AG09309 (cell line): ENCODE measurements at places on chromosomes 1 and 21.

GRCh38 chr1:29752141-29752540, 515.8 kb downstream of the PTPRU start:
- no peak for DNase-seq

DNA sequence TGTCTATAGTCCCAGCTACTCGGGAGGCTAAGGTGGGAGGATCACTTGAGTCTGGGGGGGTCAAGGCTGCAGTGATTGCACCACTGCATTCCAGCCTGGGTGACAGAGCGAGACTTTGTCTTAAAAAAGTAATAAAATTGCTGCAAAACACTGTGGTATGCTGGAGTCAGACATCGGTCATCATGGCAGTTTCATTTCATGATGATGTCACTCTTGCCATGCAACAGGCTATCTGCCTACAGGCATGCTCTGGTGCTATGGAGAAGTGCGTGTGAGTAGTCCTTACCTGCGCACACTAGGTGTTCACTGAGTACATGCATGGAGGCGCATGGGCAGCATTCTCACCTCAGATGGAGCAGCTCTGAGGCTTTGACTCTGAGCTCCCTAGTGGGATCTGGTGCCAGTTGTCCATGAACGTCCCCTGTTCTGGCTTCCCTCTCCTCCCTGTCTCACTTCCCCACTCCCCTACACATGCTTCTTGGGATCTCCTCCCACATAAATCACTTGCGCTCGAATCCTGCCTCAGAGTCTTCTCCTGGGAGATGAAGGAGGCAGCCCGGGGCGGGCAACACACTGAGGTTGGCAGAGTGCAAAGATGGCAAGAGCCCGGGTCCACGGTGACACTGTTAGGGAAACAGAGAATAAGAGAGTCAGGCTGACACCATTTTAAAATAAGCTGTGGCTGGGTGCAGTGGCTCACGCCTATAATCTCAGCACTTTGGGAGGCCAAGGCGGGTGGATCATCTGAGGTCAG, 10.4 kb upstream of the CELA3B start:
- peak; percentile 49 for DNase-seq

DNA sequence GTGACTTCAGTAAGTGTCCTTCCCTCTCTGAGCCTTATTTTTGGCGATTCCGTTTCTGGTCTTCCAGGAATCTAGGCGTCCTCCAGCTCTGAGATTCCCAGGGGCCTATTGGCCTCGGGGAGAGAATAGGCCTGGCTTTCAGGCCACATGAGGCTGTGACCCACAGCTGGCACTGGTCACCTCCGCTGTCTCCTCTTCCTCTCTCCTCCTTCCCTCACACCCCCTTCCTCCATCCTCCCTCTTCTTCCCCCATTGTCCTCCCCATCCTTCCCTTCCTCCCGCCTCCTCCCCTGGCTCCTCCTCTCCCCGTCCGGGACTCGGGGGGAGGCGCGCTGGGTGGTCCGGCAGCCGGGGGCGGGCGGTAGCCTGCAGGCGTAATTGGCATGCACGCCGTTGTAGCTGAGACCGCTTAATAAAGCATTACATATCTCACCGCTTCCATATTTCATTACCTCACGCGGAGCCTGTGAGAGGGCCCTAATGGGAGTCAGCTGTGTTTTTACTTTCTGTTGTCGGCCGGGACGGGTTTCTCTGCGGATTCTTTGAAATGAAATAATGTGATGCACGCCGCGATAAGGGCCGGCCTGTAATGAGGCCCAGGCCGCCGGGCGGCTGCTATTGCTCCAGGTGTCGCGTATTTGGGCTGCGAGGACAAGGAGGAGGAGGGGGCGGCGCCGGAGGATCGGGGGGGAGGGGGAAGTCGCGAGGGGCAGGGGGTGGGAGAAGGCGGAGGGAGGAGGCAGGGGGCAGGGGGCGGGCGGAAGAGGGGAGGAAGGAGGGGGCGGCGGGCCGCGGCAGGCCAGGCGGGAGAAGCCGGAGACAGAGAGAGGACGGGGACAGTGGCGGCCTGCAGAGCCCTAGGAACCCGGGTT, 95.3 kb downstream of the FOXD2 start:
- DNase-seq: peak; percentile 14

GRCh38 chr1:240074908-240075307, 16.8 kb upstream of the FMN2 start:
- no peak for DNase-seq

DNA sequence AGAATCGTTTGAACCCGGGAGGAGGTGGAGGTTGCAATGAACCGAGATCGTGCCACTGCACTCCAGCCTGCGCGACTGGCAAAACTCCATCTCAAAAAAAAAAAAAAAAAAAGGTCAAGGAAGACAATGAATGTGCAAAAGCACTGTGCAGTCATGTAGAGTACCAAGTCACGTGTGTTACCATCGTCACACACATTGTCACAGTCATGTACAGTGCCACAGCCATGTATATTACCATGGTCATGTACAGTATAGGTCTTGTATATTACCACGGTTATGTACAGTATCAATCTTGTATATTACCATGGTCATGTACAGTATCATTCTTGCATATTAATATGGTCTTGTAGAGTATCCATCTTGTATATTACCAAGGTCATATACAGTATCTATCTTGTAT, 13.0 kb downstream of the DHRS3 start:
- DNase-seq: no peak

DNA sequence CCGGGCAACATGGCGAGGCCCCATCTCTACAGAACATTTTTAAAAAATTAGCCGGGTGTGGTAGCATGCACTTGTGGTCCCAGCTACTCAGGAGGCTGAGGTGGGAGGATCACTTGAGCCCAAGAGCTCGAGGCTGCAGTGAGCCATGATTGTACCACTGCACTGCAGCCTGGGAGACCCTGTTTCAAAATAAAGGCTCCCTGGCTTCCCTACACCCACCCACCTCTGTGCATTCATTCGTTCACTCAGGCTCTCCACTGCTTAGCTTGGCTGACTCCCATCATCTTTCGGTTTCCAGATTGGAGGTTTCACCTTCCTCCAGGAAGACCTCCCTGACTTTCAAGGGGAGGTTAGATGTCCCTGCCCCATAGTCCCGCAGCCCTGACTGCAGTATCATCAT, 14.2 kb downstream of the KIAA2013 start:
- no peak for DNase-seq

- peak; percentile 39 for DNase-seq
Measured at GRCh38 chr1:203278082-203278884, 27.0 kb upstream of the BTG2 start.

- no peak for DNase-seq
Measured at GRCh38 chr1:147723691-147724323, 36.6 kb downstream of the GJA5 start.

GRCh38 chr1:6660415-6661049, 35.9 kb downstream of the THAP3 start:
- no peak for DNase-seq

- no peak for DNase-seq
Measured at GRCh38 chr1:76260279-76260678, 185.7 kb downstream of the ST6GALNAC3 start.

- DNase-seq: no peak
Measured at GRCh38 chr1:111199881-111200801, at the start of gene DENND2D. TSS of gene DENND2D (minus strand) at chr1:111200646. CDS start at chr1:111200459, 187 bp downstream.

DNA sequence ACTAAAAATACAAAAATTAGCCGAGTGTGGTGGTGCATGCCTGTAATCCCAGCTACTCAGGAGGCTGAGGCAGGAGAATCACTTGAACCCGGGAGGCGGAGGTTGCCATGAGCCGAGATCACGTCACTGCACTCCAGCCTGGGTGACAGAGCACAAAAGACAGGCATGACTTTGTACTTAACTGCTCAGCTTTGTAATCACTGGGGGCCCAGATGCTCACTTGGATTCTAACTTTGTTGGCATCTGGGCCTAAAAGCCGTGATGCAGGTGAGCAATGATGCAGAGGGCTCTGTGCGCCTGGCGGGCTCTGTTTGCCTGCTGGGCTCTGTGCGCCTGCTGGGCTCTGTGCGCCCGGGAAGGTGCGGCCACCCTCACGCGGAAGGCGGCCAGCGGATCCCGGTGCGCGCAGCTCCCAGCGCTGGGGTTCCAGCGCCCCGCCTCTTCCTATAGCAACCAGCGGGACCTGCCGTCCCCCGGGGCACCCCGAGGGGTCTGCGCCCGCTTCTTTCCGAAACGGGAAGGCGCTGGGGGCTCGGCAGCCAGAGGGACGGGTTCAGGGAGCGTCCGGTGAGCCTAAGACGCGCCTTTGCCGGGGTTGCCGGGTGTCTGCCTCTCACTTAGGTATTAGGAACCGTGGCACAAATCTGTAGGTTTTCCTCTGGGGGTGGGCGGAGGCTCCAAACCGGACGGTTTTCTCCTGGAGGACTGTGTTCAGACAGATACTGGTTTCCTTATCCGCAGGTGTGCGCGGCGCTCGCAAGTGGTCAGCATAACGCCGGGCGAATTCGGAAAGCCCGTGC, 31.7 kb downstream of the PRMT2 start:
- no peak for DNase-seq

- DNase-seq: no peak
Measured at GRCh38 chr1:42311138-42311537, 23.9 kb downstream of the FOXJ3 start.

DNA sequence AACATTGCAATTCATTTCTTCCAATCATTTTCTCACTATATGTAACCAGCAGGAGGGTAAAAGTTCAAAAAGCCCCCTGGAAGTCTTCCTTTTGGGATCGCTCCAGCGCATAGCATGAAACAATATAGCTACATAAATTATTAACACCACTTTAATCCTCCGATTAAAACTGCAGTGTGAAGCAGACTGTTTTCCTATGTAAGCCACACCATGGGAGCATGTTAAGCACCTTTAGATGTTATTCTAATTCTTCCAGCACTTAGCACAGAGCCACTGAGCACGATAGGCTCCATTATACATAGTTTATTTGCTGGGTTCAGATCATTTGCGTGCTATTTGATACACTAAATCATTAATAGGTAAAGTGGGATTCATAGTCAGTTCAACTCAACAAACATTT, 18.4 kb upstream of the GADD45A start:
- no peak for DNase-seq

- no peak for DNase-seq
Measured at GRCh38 chr1:77583483-77583882, 99.0 kb downstream of the ZZZ3 start.

- no peak for DNase-seq
Measured at GRCh38 chr1:29456685-29457435, 220.5 kb downstream of the PTPRU start.

GRCh38 chr1:18723206-18723605, 92.6 kb downstream of the PAX7 start:
- no peak for DNase-seq

DNA sequence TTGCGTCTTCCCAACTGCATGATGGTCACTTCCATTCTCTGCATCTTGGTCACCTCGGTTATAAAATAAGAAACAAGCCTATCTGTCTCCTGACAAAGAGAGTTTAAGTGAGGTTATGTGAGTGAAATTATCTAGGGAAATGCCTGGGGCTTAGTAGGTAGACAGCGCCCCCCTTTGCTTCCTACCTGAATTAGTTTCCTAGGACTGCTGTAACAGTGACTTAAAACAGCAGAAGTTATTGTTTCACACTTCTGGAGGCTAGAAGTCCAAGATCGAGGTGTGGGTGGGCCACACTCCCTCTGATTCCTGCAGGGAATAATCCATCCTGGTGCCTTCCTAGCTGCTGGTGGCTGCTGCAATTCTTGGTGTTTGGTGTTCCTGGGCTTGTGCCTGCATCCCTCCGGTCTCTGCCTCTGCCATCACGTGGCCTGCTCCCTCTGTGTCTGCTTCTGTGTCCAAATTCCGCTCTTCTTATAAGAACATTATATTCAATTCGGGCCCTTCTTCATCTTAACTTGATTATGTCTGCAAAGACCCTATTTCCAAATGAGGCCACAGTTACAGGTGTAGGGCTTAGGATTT, 92.6 kb downstream of the IGSF21 start:
- no peak for DNase-seq

DNA sequence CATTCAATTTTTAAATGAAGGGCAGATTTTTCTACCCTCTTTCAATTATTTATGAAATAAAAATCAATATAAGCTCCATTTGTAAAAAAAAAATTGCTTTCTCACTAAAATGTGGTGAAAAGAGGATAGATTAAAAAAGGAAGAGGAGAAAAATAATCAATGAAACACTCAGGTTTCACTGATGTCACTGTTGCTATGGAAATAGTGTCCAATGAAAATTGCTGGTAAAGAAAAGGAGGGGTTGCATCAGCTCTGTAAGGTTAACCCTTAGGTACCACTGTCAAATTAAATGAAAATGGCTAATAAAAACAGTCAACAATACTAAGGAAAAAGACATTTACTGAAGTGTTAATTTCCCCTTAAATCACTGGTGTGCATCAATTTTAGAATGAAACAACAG, 91.6 kb upstream of the TTC39A start:
- DNase-seq: no peak

- DNase-seq: no peak
Measured at GRCh38 chr1:53869454-53870117, 20.0 kb downstream of the YIPF1 start.

DNA sequence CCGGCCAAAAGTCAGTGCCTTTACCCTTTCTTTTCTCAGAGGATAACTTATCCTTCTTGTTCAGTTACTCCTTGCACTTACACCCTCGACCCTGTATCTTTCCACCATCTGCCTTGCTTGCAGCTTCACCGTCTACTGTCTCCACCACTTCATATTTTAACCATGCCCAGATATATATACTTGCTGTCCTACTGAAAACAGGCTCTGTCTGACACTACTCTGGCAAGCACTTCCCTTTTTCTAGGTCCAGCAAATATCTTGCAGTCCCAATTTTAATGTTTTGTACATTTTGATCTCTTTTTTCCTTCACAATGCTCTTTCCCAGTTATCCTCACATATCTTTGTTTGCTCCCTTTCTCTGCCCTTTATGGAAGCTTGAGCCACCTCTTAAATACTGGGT, 308.6 kb downstream of the TPR start:
- no peak for DNase-seq
